ENCODE measurements at places on chromosomes 4 and X. TPM values are rescaled to one million over a fixed set of nuclear protein-coding genes. Genes with fewer than 3 reads are reported as not detected.
A peak's percentile ranks its signal among the peaks of the same experiment; 100 is the strongest.

The TRAM1L1 gene
- total RNA-seq, result 0.88 TPM

The KCNIP4 gene
- not detected for total RNA-seq

The TRIM60 gene
- total RNA-seq, result not detected

- peaks cover 17% of the 10 kb centered on the region for H3K4me1 ChIP-seq
- H3K4me3 ChIP-seq, result no peak overlapping the region
- H3K27ac ChIP-seq, result peak overlapping the region; percentile 46
- no peaks in the 10 kb centered on the region for H3K27me3 ChIP-seq
These were observed 88.1 kb upstream of the TSPAN5 start for GRCh38 chr4:98746530-98746929.

DNA sequence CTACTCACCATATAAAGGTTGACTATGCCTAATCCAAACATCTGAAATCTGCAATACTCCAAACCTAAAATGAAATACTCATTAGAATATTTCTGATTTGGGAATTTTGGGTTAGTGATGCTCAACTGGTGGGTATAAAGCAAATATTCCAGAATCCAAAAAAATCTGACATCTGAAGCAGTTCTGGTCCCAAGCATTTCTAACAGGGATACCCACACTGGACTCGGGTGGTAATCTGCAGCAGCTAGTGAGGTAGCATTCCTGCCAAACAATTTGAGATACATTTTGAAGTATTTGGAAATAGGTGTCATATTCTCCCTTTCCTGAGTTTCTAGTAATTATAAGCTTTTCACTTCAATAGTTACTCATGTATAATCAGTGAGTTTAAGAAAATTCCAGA lies 49.6 kb upstream of the RPA4 start:
- H3K27me3 ChIP-seq, result no peaks in the 10 kb centered on the region
- no peak overlapping the region for H3K4me3 ChIP-seq
- no peaks in the 10 kb centered on the region for H3K4me1 ChIP-seq
- no peak for DNase-seq
- H3K36me3 ChIP-seq, result no peaks in the 10 kb centered on the region
- no peak overlapping the region for H3K27ac ChIP-seq

DNA sequence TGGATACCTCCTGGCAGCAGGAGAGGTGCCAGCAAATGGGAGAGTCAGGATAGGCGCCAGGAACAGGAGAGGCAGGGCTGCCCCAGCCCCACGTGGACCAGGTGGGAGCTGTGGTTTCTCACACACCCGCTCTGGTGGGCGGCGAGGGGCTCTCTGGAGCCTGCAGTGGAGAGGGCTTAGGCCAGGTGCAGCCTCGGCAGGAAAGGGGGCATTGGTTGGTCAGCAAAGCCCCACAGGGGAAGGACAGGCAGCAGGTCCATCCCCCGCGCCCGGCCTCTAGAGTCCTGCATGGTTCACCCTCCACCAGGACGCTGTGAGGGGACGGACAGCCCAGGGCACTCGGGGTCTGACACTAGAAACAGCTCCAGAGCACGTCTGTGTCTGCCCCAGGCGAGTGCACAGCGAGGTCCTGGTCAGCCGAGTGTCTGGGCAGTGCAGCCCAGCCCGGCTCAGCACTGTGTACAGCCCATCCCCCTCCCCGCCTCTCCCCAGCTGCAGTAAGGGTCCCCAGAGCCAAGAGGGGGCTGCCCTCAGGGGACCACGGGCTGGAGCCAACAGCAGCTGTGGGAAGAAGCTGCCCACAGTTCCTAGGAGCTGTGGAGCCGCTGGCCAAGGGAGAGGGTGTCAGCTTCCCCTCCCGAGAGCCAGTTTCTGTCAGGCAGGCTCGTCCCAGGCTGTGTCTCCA lies 8.2 kb downstream of the ATP5ME start:
- no peaks in the 10 kb centered on the region for H3K27me3 ChIP-seq
- no peak overlapping the region for H3K27ac ChIP-seq
- no peaks in the 10 kb centered on the region for H3K36me3 ChIP-seq
- H3K4me1 ChIP-seq, result no peaks in the 10 kb centered on the region

DNA sequence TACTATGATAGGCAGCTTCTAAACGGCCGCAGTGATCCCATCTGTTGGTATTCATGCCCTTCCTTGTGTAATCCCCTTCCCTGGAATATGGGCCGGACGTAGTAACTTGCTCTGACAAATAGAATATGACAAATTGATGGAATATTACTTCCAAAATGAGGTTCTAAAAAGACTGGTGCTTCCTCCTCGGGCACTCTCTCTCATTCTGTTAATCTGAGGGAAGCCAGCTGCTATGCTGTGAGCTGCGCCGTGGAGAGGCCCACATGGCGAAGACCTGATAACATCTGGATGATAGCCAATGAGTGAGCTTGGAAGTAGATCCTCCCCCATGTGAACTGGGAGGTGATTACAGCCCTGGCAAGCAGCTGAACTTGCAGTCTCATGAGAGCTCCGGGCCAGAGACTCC lies 27.2 kb upstream of the SLC25A4 start:
- peak; percentile 51 for DNase-seq
- H3K4me1 ChIP-seq, result peaks cover 9% of the 10 kb centered on the region
- no peak overlapping the region for H3K27ac ChIP-seq
- H3K4me3 ChIP-seq, result no peak overlapping the region
- H3K27me3 ChIP-seq, result no peaks in the 10 kb centered on the region

DNA sequence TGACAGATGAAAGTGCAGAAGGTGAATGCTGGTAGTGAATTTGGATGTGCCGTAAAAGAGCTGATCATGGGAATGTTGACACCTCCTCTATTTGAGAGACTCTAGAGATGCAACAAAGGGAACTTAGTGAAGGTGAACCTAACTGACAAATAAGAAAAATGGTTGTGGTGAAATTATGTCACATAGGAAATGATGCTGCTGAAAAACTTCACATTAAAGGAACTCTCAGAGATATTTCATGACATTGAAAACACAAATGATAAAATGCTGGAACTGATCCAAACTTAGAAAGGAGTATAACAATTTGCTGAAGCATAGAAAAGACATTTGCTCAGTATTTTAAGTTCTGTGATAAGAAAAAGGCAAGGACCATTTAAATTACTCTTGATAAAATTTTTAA lies 31.9 kb downstream of the MGAT4D start:
- no peak for DNase-seq
- no peaks in the 10 kb centered on the region for H3K36me3 ChIP-seq
- H3K4me1 ChIP-seq, result no peaks in the 10 kb centered on the region
- H3K4me3 ChIP-seq, result no peak overlapping the region

- H3K4me1 ChIP-seq, result peaks cover 9% of the 10 kb centered on the region
- no peaks in the 10 kb centered on the region for H3K36me3 ChIP-seq
- DNase-seq, result peak; percentile 39
- H3K27ac ChIP-seq, result no peak overlapping the region
- no peak overlapping the region for H3K4me3 ChIP-seq
These were observed 224.2 kb downstream of the STIM2 start for GRCh38 chr4:27084685-27085361.

DNA sequence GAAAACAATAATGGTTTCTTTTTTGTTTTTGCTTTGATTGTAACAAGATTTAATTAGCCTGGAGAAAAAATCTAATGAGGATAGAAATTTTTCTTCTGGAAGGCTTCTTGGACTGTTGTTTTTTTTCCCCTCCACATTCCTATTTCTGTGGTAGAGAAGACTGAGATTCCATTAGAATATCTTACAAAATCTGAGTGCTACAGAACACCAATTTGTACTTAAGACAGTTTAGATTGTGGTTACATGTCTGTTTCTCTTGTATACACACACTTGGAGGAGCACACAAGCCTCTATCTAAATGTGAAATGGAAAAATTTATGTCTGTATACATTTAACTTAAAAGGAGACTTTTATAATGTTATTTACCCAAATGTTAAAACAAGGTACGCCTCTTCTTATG lies 176.9 kb upstream of the ARSJ start:
- no peaks in the 10 kb centered on the region for H3K4me1 ChIP-seq
- DNase-seq, result no peak
- H3K27me3 ChIP-seq, result no peaks in the 10 kb centered on the region
- no peaks in the 10 kb centered on the region for H3K36me3 ChIP-seq

DNA sequence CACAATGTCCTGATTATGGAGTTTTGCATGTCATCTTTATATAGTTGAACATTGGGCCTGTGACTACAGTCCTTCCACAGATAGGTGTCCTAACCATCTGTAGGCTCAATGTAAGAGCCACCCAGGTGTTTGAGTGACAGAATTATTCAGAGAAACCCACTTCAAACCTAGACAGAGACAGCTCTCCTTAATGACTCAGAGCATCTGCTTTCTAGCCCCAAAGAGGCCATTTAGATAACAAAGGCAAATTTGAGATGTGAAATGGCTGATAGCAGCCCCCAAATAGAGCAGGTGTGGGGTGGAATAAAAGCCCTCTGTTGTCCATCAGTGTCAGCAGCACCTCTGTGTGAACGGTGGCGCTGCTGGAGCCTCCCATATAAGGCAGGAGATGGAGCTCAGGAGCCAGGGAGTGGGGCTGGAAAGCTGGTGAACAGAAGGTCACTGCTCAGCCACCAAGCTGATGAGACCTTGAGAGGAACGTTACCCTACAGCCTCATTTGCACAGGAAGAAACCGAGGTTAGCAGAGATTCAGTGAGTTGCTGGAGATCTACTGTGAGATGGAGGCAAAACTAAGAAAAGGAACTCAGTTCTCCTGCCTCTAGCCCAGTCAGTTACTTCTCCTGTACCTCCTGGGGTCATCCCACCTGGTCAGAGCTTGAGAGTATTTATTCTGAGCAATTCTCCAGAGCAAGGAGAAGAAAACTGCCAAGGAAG lies 153.3 kb upstream of the LNX1 start:
- H3K4me3 ChIP-seq, result no peak overlapping the region
- H3K27me3 ChIP-seq, result peaks cover 2% of the 10 kb centered on the region
- no peak overlapping the region for H3K27ac ChIP-seq
- no peaks in the 10 kb centered on the region for H3K36me3 ChIP-seq

Measured in endothelial cell of umbilical vein (primary cell).